Suppressor macrophage treated with lipopolysaccharide for 1 hour (primary cell): ENCODE measurements at places on chromosomes 1 and 21.

- DNase-seq = no peak
Measured at GRCh38 chr1:30965924-30966599, 57.5 kb upstream of the SDC3 start.

- DNase-seq = no peak
Measured at GRCh38 chr21:28769683-28770082, 223.0 kb downstream of the LTN1 start.

DNA sequence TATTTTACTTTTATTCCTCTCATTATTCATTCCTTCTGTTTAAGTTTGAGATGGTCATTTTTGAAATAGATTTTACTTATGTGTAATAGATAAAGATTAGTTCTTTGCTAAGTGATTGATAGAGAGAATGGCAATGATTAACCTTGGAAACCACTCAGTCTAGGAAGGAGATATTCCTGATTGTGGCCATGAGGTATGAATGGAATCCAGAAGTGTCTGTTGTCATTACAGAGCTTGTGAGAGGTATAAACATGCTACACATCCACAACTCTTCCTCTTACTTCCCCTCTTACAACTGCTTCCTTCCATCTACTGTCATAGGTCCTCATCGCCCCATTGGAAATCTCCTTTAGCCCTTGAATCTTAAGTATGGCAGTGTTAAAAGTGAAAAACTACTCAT, 988.8 kb upstream of the B3GALT2 start:
- no peak for DNase-seq

- peak; percentile 81 for DNase-seq
Measured at GRCh38 chr1:110207831-110208230, 2.3 kb upstream of the KCNC4 start.

DNA sequence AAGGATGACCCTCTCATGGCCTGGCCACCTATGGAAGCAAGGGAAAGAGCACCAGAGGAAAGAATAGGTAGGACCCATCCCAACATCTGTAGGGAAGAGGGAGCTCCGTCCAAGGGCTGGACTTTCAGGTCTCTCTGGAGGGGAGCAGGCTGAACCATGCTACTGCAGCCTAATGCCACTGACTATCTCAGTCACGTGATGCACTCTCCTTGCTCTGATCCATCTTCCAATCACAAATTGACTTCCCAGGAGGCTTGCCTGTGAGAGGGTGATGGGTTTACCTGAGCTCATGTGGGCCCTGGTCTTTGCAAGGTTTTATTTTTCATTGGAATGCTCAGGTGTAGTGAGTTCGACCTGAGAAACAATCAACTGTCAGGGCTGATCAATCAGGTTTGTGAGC, 128.8 kb downstream of the CACNA1E start:
- no peak for DNase-seq

- DNase-seq = no peak
Measured at GRCh38 chr1:13664451-13664850, 35.5 kb upstream of the PRDM2 start.

DNA sequence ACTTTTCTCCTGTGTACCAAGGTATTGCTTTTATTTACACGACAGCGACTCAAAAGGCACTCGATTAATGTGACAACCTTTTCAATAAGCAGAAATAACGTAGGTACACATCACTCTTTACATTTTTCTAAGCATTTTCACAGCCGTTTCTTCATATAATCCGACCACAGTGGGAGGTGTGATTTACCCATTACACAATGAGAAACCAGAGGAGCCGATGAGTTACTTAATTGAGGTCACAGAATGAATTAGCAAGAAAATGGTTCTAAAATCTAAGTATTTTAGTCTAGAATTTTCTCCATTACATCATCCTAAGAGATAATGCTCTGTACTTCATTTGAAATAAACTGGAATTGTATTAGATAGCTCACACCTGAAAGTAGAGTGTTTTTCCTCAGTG, 71.5 kb downstream of the UMODL1 start:
- DNase-seq = peak; percentile 49

DNA sequence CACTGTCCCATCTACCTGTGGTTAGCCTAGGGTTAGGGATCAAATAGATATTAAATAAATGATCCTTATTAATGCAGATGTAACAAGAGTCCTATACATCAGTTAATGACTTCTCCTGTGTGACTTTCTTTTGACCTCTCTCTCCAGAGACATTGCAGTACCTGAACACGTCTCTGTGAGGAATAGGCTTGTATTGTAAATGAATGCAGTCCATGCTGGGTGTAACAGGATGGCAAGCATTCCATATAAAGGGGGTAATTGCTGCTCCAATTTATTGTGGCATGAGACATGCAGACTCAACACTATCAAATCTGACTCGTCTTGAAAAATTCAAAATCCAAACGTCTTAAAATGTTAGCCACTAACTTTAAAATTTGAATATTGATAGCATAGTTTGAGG, 189.5 kb downstream of the PRDM2 start:
- no peak for DNase-seq

DNA sequence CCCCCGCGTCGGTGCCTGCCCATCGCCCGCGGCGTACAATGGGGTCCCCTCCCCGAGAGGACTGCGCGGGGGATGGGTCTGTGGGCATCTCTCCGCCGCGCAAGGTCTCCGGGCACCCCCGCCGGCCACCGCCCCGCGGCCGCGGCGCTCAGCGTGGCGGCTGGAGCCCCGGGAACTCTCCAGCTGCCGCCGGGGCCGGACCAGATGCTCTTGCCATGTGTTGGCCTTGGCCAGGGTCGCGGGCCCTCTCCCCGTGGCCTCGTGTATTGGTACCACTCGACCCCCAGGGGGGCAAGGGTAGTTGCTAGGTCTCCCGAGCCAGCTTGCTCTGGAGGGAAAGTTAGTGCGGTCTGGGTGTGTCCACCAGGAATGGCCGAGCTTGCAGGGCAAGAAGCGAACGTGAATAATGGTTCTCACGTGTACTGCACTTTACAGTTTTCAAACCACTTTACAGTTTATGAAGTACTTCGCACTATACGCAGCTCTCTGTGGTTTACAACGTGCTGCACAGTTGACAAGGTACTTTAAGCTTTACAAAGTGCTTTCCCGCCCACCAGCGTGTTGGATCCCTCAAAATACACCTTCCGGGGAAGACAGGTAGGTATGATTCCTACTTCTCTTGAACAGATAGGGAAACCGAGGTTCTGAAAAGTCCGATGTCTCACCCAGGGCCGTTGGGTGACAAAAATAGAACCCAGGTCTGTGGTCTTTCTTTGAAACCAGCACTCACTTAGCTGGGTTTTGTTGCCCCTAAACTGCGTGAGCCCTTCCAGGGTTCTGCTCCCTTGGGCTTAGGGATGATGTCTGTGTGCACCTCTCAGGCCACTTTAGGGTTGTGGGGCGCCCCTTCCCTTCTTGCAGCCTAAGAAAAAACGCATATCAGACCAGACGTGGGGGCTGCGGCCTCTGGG, 1.2 kb downstream of the EPHB2 start:
- no peak for DNase-seq

- no peak for DNase-seq
Measured at GRCh38 chr1:224411766-224412165, 22.8 kb downstream of the WDR26 start.

DNA sequence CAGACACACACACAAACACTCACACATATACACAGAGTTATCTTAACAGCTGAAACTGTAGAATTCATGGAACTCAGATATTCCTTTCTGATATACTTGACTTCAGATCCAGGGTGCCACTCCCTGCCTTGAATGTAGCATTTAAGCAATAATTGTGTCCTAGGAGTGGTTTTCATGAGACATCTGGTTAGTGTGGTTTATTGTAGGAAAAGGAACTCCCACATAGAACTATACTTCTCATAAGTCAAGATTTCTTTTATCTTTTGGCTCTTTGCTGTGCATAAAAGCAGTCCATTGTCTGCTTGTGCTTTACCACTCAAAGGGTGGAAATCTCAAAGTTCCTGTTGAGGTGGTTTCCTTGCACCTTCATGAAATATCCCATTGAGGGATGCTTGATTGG, 272.6 kb upstream of the SGIP1 start:
- no peak for DNase-seq

- DNase-seq = no peak
Measured at GRCh38 chr1:239140968-239141367, 245.4 kb upstream of the CHRM3 start.

- no peak for DNase-seq
Measured at GRCh38 chr1:169160845-169161495, 54.5 kb downstream of the ATP1B1 start.

GRCh38 chr1:29211086-29212030, 19.4 kb downstream of the MECR start:
- DNase-seq = no peak

GRCh38 chr1:206080026-206080820, 27.2 kb downstream of the RHEX start:
- peak; percentile 62 for DNase-seq

- peak; percentile 22 for DNase-seq
Measured at GRCh38 chr1:7235871-7236517, 450.7 kb downstream of the CAMTA1 start.

- no peak for DNase-seq
Measured at GRCh38 chr1:115068826-115069585, 20.3 kb downstream of the TSPAN2 start.

DNA sequence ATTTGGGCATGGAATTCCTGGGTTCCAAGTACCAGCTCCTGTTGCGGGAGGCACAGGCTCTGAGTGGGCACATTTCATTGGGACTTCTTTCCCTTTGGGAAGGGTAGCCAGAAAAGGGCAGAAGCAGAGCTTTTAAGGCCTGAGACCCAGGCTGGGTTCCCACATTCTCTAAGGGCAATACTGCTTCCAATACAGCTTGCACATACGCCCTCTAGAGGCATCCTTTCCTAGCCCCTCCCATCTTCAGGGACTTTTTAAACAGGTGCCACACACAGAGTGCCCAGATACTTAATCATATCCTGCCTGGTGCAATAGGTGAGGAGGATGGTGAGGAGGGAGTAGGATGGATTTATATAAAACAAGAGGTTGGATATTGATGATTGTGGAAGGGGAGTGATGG, 5.7 kb downstream of the GPR88 start:
- peak; percentile 54 for DNase-seq

DNA sequence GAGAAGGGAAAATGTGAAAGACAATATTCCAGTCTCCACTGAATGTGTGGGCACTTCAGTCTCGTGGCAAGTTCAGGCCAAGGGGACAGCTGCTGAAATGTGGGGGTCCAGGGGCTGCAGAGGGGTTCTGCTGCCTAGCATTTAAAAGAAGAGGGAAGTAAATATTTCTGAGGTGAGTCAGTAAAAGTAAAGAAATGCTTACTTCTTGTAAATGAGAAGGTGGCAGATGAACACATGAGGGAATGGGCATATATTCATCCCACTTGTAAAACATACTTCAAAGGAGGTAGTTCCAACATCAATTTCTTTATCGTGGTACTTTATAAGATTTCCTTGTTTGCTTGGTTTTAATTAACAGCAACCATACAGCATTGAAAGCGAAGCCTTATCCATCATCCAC, 63.1 kb upstream of the HIVEP3 start:
- DNase-seq = no peak

- DNase-seq = no peak
Measured at GRCh38 chr1:241063276-241063675, 293.7 kb downstream of the RGS7 start.

DNA sequence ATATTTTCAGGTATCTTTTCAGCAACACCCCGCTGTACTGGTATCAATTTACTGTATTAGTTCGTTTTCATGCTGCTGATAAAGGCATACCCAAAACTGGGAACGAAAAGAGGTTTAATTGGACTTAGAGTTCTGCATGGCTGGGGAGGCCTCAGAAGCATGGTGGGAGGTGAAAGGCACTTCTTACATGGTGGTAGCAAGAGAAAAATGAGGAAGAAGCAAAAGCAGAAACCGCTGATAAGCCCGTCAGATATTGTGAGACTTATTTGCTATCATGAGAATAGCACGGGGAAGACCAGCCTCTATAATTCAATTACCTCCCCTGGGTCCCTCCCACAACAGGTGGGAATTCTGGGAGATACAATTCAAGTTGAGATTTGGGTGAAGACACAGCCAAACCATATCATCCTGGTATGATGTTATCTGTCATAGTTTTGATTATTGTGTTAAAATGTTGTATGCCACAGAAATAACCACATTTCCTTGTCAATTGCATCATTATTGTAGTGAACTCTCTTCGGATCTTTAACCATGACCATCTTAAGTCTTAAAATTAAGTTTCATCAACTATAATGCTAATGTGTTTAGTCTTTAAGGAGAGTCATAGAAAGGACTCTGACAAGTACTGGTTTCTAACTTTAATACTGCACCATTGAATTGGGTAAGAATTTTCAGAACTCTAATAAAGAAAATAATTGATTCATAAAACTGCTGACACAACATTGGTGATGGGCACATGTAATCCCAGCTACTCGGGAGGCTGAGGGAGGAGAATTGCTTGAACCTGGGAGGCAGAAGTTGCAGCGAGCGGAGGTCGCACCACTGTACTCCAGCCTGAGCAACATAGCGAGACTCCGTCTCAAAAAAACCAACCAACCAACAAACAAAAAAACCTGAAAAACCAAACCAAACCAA, 58.2 kb downstream of the TBX19 start:
- no peak for DNase-seq

DNA sequence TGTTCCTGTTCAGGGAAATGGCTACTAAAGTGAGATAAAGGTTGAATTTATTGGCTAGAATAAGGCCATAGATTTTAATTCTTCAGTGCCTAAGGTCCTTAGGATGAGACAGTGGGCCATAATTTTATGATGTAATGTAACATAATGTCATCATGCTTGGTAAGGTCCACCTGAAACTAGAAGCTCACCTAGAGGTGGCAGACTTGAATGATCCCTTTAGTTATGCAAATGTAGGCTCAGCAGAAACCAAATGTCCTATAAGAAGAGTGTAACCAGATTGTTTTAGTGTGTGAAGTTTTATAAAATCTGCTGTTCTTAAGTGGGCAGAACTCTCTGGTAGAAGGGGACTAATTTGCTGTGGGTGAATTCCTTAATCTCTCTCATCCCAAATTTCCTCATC, 13.5 kb upstream of the SETDB1 start:
- DNase-seq = no peak

- no peak for DNase-seq
Measured at GRCh38 chr1:47841356-47841755, 155.8 kb downstream of the TRABD2B start.

- DNase-seq = no peak
Measured at GRCh38 chr1:200452850-200453552, 43.2 kb upstream of the ZNF281 start.

DNA sequence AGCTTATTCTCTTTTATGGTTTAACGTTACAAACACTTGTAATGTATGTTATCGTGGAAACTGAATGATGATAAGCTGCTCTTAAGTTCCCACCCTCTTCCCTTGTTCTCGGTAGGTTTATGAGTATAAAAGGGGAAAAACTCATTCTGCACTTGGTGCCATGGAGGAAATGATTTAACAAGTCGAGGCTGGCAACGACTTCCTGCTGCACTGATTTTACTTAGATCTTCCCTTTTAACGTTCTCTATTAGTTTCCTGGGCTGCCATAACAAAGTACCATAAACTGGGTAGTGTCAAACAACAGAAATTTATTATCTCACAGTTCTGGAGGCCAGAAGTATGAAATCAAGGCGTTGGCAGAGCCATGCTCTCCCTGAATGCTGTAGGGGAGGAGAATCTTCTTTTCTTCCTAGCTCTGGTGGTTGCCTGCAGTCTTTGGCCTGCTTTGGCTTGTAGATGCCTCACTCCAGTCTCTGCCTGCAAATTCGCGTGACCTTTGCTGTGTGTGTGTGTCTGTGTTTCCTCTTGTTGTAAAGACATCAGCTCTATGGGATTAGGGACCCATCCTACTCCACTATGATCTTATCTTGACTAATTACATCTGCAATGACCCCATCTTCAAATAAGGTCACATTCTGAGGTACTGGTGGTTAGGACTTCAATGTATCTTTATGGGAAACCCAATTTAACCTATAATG, 26.3 kb downstream of the HUNK start:
- DNase-seq = no peak
